ENCODE measurements at places on chromosomes 3 and 15.
A peak's percentile ranks its signal among the peaks of the same experiment; 100 is the strongest.

DNA sequence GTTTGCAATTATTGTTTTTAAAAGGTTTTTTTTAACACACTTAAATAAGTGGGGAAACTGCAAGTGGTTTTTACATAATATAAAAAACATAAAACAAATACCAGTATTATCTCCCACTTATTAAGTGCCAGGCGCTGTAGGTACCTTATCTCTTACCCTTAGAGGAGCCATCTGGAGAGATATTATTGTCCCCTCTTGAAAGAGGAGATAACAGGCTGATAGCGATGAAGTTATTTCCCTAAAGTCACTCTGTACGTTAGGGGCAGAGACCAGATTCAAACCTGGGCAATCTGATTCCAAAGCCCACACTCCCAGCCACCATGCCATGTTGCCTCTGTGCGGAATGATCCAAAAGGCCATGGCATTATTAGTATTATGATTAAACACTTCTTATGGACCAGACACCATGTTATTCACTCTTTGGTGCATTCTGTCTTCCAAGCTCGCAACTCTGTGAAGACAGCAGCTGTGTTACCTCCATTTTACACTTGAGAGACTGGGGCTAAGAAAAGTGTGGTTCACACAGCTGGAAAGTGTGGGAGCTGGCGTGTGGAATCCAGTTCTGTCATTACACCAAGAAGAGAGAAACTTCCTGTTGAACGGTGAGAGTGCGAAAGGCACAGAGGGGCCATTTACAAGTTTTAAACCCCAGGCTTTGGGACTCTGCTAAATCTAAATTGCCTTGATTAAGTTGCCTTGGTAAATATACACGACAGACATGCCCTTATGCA, 79.9 kb upstream of the MITF start:
- no peak for DNase-seq

DNA sequence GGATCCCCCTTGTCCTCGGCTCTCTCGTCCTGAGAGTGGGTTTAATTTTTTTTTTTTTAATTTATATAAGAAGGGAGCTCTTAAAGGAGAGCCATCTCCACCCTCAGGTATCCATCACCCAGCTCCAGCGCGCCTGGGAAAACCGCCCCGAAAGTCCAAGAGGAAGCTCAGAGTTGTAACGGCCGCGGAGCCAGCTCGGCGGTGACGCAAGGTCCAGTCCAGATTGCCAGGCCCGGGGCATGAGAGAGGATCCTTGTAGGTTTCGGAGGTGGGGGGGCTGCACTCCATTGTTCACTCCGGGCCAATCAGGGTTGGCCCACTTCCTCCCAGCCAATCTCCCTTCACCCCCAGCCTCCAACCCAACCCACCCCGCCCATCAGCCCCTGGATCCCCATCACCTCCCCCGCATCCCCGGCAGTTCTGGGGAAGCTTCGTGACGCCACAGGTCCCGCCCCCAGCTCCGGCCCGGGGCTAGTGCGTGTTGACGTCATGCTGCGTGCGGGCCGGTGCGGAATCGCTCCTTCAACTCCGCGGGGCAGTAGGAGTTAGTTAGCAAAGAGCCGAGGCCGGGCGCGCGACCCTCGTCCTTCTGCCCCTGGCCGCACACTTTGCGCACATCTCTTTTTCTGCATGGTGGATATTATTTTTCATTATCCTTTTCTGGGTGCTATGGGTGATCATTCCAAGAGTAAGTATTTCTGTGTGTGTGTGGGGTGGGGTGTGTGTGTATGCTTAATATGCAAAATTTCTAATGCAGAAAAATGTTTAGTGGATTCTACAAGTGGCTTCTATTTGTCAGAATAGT, at the start of gene ISL2:
ISL2 (plus strand) TSS at position 520 of the 805 bp plus-strand sequence; CDS start at position 631, 111 bp downstream.
- peak; percentile 79 for DNase-seq

DNA sequence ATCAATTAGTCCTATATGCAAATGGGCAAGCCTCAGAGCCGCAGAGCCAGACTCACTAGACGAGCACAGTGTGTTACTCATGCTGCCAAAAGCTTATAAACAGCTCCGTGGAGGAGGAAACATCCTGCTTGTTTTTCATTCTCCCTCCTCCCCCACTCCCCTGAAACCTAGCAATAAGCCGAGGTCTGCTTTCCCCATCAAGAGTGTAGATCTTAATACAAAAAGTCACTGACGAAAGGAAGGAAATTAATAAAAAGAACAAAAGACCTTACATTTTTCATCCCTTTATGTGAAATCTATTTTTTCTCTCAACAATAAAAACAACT, 88.5 kb downstream of the XXYLT1 start:
- DNase-seq = no peak

DNA sequence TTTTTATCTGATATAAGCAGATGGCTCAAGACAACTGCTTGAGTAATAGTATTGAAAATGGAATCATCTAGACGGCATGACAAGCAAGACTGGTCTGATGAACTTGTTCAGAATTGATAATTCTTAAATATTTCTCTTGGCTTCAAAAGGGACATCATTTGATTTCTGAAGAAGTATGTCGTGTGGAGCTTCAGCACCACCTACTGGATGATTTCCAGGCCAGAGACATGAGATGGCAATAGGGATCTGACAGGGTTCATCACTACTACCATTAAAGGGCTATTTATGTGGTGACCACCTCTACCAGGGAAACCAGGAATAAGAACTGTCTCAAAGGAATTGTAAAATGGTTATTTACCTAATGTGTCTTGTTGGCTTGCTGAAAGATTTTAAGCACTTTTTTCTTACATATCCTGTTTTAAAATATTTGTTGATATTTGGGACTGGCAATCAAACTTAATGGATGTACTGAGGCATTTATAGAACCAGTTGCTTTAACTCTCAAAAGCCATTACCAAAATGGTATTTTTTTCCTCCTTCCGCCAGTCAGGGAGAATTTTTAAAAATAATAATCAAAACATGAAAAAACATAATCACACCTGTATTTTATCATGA, 99.5 kb upstream of the FAM98B start:
- peak; percentile 73 for DNase-seq

DNA sequence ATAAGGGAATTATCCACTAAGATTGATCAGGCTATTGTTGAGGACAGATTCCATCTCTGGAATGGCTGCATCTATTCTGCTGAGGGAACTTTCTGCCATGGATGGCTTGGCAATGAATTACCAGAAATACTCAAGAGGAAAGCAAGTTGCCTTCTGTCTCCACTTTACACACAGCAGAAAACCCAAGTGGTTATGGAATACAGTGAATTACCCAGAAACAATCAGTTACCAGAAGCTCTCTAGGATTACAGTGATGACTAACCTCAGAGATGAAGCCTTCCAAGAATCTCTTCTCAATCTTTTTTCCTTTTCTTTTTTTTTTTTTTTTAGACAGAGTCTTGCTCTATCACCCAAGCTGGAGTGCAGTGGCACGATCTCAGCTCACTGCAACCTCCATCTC, 183.3 kb downstream of the WDR76 start:
- DNase-seq = no peak

- DNase-seq = no peak
Observed at GRCh38 chr3:148970271-148970670, 21.1 kb upstream of the GYG1 start.

- DNase-seq = no peak
Observed at GRCh38 chr15:62439543-62440016, 274.5 kb upstream of the C2CD4B start.

DNA sequence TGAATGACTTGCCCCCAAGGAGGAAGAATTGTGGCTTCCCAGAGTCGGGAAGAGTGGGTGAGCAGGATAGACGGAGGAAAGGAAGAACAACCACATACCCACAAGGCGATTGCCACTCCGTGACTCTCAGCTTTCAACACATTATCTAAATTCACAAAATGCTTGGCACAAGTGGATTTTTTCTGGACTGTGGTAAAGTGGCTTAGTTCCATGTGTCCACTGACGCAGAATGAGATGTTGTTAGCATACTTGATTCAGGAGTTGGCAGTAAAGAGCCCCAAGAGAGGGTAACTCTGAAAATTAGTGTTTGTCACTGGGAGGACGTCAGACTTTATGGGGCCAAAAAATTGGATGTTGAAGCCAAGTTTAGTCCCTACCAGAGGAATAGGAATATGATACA, 198.8 kb upstream of the CTNNB1 start:
- DNase-seq = no peak

- no peak for DNase-seq
Observed at GRCh38 chr3:61331929-61332552, 80.8 kb upstream of the FHIT start.

DNA sequence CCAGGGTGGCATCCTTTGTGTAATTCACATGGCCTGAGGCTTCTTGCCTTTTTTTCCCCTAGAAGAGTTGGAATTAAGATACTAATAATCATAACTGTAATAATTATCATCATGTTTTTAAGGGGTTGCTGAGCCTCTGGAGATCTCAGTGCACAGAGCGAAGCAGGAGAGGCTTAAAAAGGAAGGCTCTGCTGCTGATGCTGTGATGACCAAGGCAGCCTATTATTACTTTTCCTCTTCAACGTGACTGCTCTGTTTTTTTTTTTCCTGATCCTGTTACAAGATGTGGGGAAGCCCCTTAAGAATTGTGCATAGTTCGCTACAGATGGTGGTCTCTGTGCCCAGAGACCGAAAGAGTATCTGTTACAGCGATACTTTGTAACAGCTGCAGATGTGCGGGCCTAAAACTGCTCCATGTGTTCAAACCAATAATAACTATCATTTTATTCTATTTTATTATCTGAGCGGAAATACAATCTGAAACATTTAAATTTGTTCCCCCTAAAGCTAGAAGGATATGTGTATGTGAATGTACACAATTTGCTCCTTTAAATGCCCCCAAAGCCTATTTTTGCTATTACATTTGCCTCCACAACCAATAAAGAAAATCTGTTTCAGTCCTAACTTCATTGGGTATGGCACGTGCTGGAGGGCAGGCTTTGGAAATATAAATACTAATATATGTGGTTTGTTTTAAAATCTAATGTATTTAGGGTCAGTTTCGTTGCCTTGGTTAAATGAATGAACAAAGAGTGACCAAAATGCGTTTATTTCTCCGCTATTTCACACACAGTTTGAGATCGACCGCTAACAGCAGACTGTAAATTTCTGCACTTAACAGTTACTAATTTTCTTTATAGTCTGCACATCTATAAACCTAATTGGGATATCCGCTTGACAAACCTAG, 4.6 kb downstream of the SHOX2 start:
- no peak for DNase-seq

DNA sequence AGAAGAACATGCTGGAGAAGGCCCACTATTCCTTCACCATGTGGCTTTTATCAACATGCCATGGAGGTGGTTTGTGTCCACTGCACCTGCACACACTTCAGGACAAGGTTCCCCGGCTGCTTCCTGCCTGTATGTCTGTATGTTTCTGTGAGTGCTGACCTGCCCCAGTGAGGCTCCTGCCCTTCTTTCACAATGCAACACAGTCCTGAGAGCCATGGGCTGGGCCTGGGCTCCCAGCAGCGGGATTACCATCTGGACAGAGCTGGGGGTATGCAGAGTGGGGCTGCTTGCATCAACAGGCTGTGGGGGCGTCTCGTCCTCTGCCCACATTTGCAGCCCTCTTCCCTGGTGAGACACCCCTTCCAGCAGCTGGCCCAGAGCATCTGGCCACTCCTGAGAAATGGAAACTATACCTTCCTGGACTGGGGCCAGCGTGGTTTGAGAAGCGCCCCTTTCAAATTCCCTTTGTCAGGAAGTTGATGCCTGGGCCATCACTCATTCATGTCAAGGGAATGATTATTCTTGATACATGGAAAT, 29.3 kb upstream of the C15orf39 start:
- DNase-seq = no peak

- DNase-seq = no peak
Observed at GRCh38 chr3:113227146-113227545, 15.8 kb downstream of the BOC start.

GRCh38 chr3:190051641-190052040, 69.1 kb downstream of the P3H2 start:
- DNase-seq = no peak

- DNase-seq = no peak
Observed at GRCh38 chr3:150371741-150372254, 36.3 kb upstream of the TSC22D2 start.

GRCh38 chr3:50170689-50171088, 15.6 kb downstream of the SEMA3F start:
- DNase-seq = no peak

- no peak for DNase-seq
Observed at GRCh38 chr3:65836047-65836446, 202.7 kb downstream of the MAGI1 start.

GRCh38 chr3:176928582-176928931, 268.7 kb downstream of the TBL1XR1 start:
- DNase-seq = no peak

- DNase-seq = no peak
Observed at GRCh38 chr3:16460886-16461285, 52.6 kb downstream of the RFTN1 start.

DNA sequence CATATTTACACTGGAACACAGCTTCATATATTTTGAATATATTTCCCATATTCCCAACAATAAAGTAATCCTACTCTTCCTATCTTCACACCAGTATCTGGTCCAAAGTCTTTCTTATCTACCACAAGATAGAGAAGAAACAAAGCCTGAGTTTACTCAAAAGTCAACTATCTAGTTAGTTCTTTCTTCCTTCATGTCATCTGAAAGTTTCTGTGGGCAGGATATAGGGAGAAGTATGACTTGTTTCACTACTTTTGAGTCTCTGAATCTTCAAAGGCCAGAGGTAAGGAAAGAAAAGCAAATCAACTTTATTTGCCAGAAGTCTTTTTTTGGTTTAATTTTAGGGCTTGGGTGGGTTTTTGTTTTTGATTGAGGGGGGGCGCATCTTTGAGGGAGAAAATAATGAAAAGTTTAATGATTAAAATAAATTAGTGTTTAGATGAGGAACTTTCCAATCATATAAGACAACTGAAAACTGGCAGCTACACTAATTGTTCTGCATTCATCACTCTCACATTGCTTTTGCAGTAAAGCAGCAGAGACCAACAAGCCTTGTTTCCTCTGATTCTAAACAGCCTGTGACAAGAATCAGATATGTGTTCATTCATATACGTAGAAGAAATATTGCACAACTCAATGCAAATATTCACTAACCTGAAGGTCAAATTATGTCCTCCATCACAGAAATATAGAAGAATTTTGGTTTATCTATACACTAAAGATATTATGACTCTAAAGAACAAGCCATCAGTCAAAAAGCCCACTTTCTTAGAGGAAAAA, 421.4 kb downstream of the SHQ1 start:
- DNase-seq = peak; percentile 48

GRCh38 chr3:56052188-56052587, 416.1 kb downstream of the ERC2 start:
- DNase-seq = no peak
